Breast epithelium (tissue), 4 donors: ENCODE measurements at places on chromosomes 2 and 18. TPM values are rescaled to one million over a fixed set of nuclear protein-coding genes. Genes with fewer than 3 reads are reported as not detected.

Gene STAT1
- 59.4 TPM for total RNA-seq

Gene CD8B2
- 0.29 TPM for total RNA-seq

Gene LRRC30
- not detected for total RNA-seq

Gene GPR45
- not detected for total RNA-seq

Gene REG3A
- not detected for total RNA-seq
